Upper lobe of right lung (tissue), 1 donor: ENCODE measurements at places on chromosomes 7 and 10. TPM values are rescaled to one million over a fixed set of nuclear protein-coding genes. Genes with fewer than 3 reads are reported as not detected.

DNA sequence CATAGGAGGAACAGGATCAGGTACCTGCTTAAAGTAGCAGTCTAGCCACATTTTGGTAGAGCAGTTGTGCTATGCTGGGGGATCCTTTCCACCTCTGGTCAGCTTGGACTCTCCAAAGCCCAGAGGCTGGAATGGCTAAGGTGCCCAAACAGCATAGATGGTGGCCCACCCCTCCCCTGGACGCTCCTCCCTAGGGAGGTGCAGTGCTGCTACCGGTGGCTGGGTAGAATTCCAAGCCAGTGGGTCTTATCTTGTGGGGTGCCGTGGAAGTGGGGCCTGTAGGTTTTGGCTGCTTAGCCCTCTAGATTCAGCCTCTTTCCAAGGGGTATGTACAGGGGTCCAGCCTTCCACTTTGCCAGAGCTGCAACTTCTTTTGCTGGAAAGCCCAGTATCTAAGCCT lies 44.0 kb downstream of the RUNDC3B start:
- no peak overlapping the region for H3K4me3 ChIP-seq
- H3K27me3 ChIP-seq = no peaks in the 10 kb centered on the region
- no peaks in the 10 kb centered on the region for H3K36me3 ChIP-seq
- H3K27ac ChIP-seq = no peak overlapping the region
- no peaks in the 10 kb centered on the region for H3K4me1 ChIP-seq

EN2 gene
- not detected for total RNA-seq

C7orf57 gene
- total RNA-seq = not detected

- H3K27ac ChIP-seq = peak overlapping the region; percentile 24
- DNase-seq = peak; percentile 72
- H3K4me3 ChIP-seq = no peak overlapping the region
- no peaks in the 10 kb centered on the region for H3K36me3 ChIP-seq
- no peaks in the 10 kb centered on the region for H3K27me3 ChIP-seq
- peaks cover 15% of the 10 kb centered on the region for H3K4me1 ChIP-seq
These were observed 481.5 kb upstream of the AKR1E2 start for GRCh38 chr10:4344492-4344994.

DNA sequence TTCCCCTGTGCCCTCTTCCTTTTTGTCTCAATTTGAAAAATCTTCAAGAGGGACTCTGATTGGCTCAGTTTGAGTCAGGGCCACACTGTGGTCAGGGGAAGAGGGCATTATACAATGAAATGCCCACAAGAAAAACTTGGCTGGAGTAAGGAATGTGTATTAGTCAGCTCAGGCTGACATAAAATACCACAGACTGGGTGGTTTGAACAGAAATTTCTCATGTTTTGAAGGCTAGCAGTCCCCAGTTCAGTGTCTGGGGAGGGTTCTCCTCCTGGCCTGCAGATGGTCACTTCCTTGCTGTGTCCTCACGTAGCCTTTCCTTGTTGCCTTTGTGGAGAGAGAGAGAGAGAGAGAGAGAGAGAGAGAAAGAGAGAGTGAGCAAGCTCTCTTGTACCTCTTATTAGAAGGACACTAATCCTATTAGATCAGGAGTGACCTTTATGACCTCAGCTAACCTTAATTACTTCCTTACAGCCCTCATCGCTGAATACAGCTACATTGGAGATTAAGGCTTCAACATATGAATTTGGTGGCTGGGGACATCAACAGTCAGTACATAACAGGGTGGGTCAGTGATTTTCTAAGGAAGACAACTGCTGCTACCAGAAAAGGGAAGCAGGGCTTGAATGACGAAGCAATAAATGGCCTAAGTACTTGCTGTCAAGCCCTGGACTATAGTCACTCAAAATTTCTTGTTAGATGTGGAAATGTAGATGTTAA lies 25.8 kb upstream of the FAM13C start:
- H3K36me3 ChIP-seq = no peaks in the 10 kb centered on the region
- no peak for DNase-seq
- no peak overlapping the region for H3K4me3 ChIP-seq
- no peaks in the 10 kb centered on the region for H3K4me1 ChIP-seq
- H3K27me3 ChIP-seq = no peaks in the 10 kb centered on the region
- H3K27ac ChIP-seq = no peak overlapping the region

DNA sequence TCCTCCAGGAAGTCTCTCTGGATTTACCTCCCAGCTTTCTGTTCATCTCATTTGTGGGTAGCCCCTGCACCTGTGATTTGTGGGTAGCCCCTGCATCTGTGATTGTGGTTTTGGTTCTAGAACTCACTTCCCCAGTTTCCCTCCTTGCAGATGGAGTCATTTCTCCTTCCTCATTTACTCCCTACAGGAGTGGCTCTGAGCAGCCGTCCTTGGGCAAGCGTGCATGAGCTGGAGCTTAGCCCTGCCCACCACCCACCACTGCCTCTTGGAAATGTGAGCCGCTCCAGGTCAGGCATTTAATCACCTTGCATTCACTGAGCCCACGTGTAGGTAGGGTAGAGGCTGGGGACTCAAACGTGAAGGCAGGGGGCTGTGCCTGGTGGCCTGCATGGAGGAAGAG lies 8.2 kb downstream of the COL26A1 start:
- no peak overlapping the region for H3K4me3 ChIP-seq
- H3K27ac ChIP-seq = no peak overlapping the region
- H3K27me3 ChIP-seq = no peaks in the 10 kb centered on the region
- DNase-seq = no peak
- H3K36me3 ChIP-seq = no peaks in the 10 kb centered on the region

ANK3 gene
- 91.1 TPM for total RNA-seq

- no peaks in the 10 kb centered on the region for H3K27me3 ChIP-seq
- H3K4me1 ChIP-seq = no peaks in the 10 kb centered on the region
- peak overlapping the region; percentile 25 for H3K27ac ChIP-seq
- H3K4me3 ChIP-seq = no peak overlapping the region
These were observed 253.1 kb upstream of the IGFBP3 start for GRCh38 chr7:46174196-46174580.
